ENCODE measurements at places on chromosomes 3 and 15. TPM values are rescaled to one million over a fixed set of nuclear protein-coding genes. Genes with fewer than 3 reads are reported as not detected.
A peak's percentile ranks its signal among the peaks of the same experiment; 100 is the strongest.

DNA sequence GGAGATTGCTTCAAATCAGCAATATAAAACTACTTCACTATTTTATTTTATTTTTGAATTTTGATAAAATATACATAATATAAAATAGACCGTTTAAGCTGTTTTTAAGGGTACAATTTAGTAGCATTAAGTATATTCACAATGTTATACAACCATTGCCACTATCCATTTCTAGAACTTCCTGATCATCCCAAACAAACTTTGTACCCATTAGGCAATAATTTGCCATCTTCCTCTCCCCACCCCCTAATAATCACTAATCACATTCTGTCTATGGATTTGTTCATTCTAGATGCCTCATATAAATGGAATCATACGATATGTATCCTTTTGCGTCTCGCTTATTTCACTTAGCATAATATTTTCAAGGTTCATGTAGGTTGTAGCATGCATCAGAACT is 28.9 kb downstream of the FANCD2 start:
- H3K36me3 ChIP-seq = no peaks in the 10 kb centered on the region
- no peak overlapping the region for H3K4me3 ChIP-seq
- DNase-seq = no peak
- no peaks in the 10 kb centered on the region for H3K4me1 ChIP-seq

DNA sequence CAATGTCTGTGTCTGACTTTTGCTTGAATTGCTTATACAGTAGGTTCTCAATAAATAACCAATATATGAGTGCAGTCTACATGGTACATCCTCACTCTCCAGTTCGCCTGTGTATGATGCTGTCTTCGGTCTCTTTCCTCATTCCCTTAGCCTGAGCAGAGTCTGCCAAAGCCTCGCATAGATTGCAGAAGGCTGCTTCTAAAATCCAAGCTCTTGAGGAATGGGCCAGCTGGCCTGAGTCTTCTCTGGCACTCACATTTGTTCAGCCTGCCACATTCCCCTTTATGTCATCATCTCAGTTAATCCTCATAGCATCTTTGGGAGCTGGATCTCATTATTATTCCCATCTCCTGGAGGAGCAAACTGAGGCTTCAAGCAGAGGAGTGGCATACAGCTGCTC is 27.2 kb upstream of the ADAMTS7 start:
- H3K27ac ChIP-seq = no peak overlapping the region
- no peaks in the 10 kb centered on the region for H3K27me3 ChIP-seq
- no peaks in the 10 kb centered on the region for H3K4me1 ChIP-seq
- no peaks in the 10 kb centered on the region for H3K36me3 ChIP-seq
- no peak overlapping the region for H3K4me3 ChIP-seq
- DNase-seq = no peak

DNA sequence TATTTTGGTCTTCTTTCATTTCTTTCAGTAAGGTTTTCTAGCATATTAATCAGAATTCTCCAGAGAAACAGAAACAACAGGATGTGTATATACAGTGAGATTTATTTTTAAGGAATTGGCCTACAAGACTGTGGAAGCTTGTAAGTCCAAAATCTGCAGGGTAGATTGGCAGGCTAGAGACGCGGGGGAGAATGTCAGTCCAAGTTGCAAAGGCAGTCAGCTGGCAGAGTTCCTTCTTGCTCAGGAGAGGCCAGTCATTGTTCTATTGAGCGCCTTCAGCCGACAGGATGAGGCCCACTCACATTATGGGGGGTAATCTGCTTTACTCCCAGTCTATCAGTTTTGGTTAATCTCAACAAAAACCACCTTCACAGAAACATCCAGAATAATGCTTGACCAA is 133.4 kb upstream of the UBE3A start:
- H3K4me1 ChIP-seq = no peaks in the 10 kb centered on the region
- H3K27ac ChIP-seq = no peak overlapping the region
- DNase-seq = no peak
- H3K27me3 ChIP-seq = no peaks in the 10 kb centered on the region

DNA sequence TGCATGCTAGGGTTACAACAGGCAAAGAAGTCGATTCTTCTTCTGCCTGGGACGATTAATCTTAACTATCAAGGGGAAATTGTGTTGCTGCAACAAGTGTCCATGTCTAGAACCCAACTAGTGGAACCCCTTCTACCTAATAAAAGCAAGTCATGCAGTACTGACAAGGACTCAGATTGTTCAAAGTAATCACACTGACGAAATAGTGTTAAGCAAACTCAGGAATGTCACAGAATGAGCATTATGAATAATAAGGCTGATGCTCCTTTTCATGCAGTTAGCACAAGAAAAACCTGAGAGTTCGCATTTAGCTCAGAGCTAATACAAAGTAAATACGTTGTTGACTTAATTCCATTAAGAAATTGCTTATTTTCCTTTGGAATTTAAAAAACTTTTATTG is 47.5 kb upstream of the TRIM42 start:
- H3K4me1 ChIP-seq = no peaks in the 10 kb centered on the region
- H3K4me3 ChIP-seq = no peak overlapping the region
- H3K27me3 ChIP-seq = no peaks in the 10 kb centered on the region
- no peaks in the 10 kb centered on the region for H3K36me3 ChIP-seq
- DNase-seq = no peak
- H3K27ac ChIP-seq = no peak overlapping the region

GRCh38 chr3:189573004-189573403 is 58.2 kb upstream of the TP63 start:
- no peaks in the 10 kb centered on the region for H3K36me3 ChIP-seq
- no peaks in the 10 kb centered on the region for H3K4me1 ChIP-seq
- H3K27ac ChIP-seq = no peak overlapping the region
- H3K4me3 ChIP-seq = no peak overlapping the region

DNA sequence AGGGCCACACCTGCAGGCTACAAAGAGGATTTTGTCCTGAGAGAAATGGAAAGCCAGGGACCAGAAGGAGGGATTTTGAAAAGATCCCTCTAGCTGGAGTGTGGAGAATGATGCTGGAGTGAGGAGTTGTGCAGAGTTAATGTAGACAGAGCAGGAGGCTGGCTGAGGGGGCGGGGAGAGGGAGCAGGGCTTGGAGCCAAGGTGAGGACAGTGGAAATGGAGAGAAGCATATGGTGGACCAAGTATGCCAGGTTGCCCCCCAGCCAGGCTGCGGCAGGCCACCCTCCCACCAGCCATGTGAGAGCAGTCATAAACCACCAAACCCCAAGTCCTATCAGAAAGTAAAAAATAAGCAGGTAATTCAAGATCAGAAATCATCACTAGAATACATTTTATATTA is 14.7 kb downstream of the RARRES1 start:
- H3K27ac ChIP-seq = no peak overlapping the region
- H3K4me3 ChIP-seq = no peak overlapping the region
- H3K36me3 ChIP-seq = no peaks in the 10 kb centered on the region
- peaks cover 13% of the 10 kb centered on the region for H3K4me1 ChIP-seq
- H3K27me3 ChIP-seq = no peaks in the 10 kb centered on the region
- DNase-seq = no peak

- no peaks in the 10 kb centered on the region for H3K4me1 ChIP-seq
- H3K27me3 ChIP-seq = no peaks in the 10 kb centered on the region
- DNase-seq = no peak
- H3K36me3 ChIP-seq = no peaks in the 10 kb centered on the region
- H3K27ac ChIP-seq = no peak overlapping the region
Observed at GRCh38 chr3:22297436-22297835, 546.4 kb upstream of the ZNF385D start.

GRCh38 chr3:186605078-186605477 is 7.8 kb upstream of the AHSG start:
- no peak overlapping the region for H3K27ac ChIP-seq
- no peaks in the 10 kb centered on the region for H3K36me3 ChIP-seq
- no peak for DNase-seq

GRCh38 chr3:192207651-192208050 is 519.7 kb downstream of the FGF12 start:
- no peak overlapping the region for H3K4me3 ChIP-seq
- no peaks in the 10 kb centered on the region for H3K4me1 ChIP-seq
- H3K36me3 ChIP-seq = no peaks in the 10 kb centered on the region
- no peak overlapping the region for H3K27ac ChIP-seq
- no peaks in the 10 kb centered on the region for H3K27me3 ChIP-seq

DNA sequence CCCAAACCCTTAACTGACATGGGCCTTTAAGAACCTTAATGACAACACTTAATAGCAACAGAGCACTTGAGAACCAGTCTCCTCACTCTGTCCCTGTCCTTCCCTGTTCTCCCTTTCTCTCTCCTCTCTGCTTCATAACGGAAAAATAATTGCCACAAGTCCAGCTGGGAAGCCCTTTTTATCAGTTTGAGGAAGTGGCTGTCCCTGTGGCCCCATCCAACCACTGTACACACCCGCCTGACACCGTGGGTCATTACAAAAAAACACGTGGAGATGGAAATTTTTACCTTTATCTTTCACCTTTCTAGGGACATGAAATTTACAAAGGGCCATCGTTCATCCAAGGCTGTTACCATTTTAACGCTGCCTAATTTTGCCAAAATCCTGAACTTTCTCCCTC is 49.9 kb downstream of the PGPEP1L start:
- no peak for DNase-seq
- H3K4me1 ChIP-seq = peaks cover 11% of the 10 kb centered on the region
- H3K4me3 ChIP-seq = no peak overlapping the region
- H3K27ac ChIP-seq = no peak overlapping the region
- H3K27me3 ChIP-seq = no peaks in the 10 kb centered on the region

- H3K4me1 ChIP-seq = no peaks in the 10 kb centered on the region
- no peaks in the 10 kb centered on the region for H3K27me3 ChIP-seq
- no peaks in the 10 kb centered on the region for H3K36me3 ChIP-seq
- no peak for DNase-seq
- H3K4me3 ChIP-seq = no peak overlapping the region
Observed at GRCh38 chr3:31735667-31736066, 202.9 kb downstream of the STT3B start.

DNA sequence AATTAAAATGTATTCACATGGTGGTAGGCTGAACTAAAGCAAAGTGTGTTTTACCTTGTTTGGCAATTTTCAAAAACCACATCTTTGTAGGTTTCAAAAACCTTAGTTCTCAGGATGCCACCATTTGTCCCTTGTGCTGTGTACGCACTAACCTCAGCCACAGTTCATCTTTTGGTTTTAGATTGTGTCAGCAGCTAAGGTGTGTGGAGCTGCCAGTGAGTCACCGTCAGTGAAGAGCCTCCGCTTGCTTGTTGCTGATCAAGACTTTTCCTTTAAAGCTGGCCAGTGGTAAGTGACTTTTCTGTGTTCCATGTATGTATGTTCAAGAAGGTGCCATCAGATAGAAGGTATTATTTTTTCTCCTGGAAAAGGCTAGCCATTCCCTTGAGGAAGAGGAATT is 21.1 kb downstream of the OXNAD1 start:
- H3K4me3 ChIP-seq = no peak overlapping the region
- peak overlapping the region; percentile 18 for H3K27ac ChIP-seq
- H3K36me3 ChIP-seq = no peaks in the 10 kb centered on the region
- DNase-seq = peak; percentile 26
- H3K4me1 ChIP-seq = no peaks in the 10 kb centered on the region

DNA sequence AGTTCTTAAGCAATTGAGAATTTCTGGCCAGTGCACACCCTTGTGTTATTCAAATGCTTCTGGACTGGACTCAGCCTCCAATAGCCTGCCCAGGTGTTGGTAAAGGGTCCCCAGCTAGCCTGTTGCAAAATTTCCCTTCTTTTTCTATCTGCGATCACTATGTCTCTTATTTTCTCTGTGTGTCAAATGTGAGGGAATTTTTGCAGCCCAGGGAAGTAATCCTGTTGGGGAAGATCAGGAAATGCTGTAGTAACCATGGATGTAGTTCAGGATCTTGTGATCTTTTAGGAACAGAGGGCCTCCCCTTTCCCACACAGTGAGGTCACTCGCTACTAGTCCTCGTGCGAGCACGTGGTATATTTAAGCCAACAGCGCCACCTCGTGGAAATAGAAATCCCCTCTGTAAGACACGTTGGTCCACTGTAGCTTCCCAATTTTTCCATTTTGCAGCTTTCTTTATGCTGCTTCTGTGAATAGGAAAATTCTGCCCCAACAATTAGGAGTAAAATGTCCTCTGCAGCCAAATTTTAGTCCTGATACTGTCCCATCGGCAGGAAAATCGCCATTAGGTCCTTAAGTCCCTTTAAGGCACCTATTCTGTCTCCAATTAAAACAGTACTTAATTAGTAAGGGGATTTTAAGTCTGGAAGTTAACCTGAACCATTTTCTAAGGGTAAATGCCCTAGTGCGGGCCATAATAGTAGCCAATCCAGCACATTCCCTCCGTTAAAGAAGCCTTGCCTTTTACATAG is 4.0 kb upstream of the SMCO1 start:
- no peak overlapping the region for H3K27ac ChIP-seq
- no peaks in the 10 kb centered on the region for H3K27me3 ChIP-seq
- no peaks in the 10 kb centered on the region for H3K36me3 ChIP-seq
- DNase-seq = peak; percentile 60
- no peaks in the 10 kb centered on the region for H3K4me1 ChIP-seq

- no peaks in the 10 kb centered on the region for H3K36me3 ChIP-seq
- DNase-seq = peak; percentile 29
- H3K27me3 ChIP-seq = no peaks in the 10 kb centered on the region
- H3K4me3 ChIP-seq = no peak overlapping the region
- H3K27ac ChIP-seq = no peak overlapping the region
- H3K4me1 ChIP-seq = no peaks in the 10 kb centered on the region
Observed at GRCh38 chr15:77642793-77643430, 10.2 kb upstream of the LINGO1 start.

DNA sequence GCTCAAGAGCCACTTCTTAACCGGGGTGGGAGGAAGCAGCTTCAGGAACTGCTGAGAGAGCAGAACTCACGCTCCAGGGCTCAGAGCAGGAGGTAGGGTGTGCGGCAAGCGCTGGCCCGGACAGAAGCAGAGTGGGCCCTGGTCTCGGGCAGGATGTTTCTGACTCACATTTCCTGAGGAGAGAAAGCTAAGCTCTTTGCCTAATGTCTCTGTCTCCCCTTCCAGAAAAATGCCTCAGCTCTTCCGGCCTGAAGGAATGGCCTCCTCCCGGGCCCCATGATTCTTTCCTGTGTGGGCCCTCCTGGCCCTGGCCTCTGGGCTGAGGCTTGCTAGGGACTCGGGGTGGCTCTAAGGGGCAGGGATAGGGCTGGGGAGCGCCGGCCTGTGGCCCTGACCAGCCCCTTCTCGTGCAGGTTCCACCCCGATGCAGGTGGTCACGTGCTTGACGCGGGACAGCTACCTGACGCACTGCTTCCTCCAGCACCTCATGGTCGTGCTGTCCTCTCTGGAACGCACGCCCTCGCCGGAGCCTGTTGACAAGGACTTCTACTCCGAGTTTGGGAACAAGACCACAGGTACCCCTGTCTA is 4.1 kb upstream of the STAB1 start:
- H3K36me3 ChIP-seq = no peaks in the 10 kb centered on the region
- no peaks in the 10 kb centered on the region for H3K4me1 ChIP-seq
- no peaks in the 10 kb centered on the region for H3K27me3 ChIP-seq
- DNase-seq = peak; percentile 33

DNA sequence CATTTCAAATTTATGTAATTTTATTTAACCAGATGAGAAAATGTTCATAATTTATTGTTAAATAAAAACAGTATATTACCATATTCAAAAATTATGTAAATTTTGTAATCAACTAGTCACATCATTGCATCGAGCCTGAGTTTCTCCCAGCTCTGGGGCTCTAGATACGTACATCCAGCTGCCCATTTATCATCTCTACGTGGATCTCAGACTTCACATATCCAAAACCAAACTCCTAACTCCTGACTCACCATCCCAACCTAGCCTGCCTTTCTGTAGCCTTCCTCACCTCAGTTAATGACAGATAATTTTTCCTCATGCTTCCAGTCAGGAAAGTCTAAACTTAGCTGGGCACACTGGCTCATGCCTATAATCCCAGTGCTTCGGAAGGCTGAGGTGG is 194.8 kb downstream of the SSR3 start:
- no peak overlapping the region for H3K4me3 ChIP-seq
- H3K36me3 ChIP-seq = no peaks in the 10 kb centered on the region

Gene NDUFB4
- 129 TPM for total RNA-seq

Gene CKMT1B
- 134 TPM for total RNA-seq

Gene ATP13A5
- total RNA-seq = not detected

Gene DLL4
- total RNA-seq = 9.2 TPM

Gene PP2D1
- total RNA-seq = not detected

Gene SCG5
- total RNA-seq = 5.2 TPM

Gene GREM1
- total RNA-seq = 10.9 TPM

Gene CD200
- 3.6 TPM for total RNA-seq

Gene CYP1A2
- not detected for total RNA-seq
